ENCODE measurements at places on chromosomes 3 and 15.

- DNase-seq, result no peak
Measured at GRCh38 chr3:32132121-32132520, 25.7 kb downstream of the GPD1L start.

DNA sequence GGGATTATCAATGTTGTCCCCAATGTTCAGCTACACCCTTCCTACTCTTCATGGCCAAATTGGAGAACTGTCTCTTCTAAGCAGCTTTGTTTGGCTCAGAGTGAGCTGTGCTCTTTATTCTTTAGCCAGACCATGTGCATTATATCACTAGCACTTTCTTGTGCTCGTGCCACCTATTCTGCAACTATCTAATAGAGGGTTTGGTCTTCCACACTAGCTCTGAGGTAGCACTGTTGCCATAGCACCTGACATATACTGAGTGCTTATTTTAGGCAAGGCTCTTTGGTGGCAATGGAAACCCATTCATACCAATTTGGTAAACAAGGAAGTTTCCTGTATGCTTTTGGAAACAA, 394.3 kb upstream of the C2CD4B start:
- DNase-seq, result no peak

DNA sequence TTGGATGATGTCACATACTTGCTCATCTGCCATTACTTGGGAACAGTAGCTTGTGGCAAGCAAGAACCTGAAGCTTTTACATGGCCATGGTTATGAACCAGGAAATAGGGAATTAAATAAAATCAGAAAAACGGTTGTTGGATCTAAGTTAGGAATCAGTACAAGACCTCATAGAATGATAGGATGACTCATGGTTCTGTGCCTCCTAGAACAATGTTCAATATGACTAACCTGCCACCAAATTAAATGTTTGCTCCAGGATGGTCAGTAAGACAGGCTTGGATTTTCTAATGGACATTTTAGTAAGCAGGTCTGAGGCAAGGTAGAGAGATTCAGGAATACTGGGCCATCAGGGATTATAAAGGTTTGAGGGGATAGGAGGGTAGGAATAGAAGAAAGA, 218.9 kb downstream of the PLOD2 start:
- DNase-seq, result no peak

- no peak for DNase-seq
Measured at GRCh38 chr3:79018265-79018664, 749.5 kb downstream of the ROBO1 start.

DNA sequence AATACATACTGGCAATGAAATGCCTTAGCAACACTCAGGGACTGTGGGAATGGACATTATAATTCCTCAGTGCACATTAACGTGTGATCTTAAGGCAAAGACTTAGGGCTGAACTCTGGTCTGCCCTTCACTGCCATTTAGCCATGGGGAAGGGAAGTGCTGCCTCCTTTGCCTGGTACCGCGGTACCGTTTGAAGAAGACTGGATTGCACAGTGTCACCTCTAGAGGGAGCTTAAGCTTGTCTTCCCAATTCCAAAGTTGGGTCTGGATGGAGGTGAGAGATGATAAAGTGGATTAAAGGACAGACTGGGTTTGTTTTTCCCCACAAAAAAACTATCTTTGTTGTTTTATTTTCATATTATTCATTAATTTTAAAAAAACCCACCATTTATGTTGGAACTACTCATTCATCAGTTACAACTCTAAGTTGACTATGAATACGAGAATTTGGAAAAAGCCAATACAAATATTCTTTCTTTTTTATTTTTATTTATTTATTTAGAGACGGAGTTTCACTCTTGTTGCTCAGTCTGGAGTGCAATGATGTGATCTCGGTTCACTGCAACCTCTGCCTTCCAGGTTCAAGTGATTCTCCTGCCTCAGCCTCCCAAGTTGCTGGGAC, 60.0 kb upstream of the SYN2 start:
- no peak for DNase-seq

GRCh38 chr3:181839916-181840297, 128.2 kb downstream of the SOX2 start:
- peak; percentile 26 for DNase-seq

All from GM06990 (cell line).